ENCODE measurements at places on chromosomes 5 and 9.
A peak's percentile ranks its signal among the peaks of the same experiment; 100 is the strongest.

GRCh38 chr9:29773676-29774075, 2200.4 kb upstream of the C9orf72 start:
- DNase-seq: no peak

- DNase-seq: no peak
These were observed 7.8 kb upstream of the VLDLR start for GRCh38 chr9:2613730-2614271.

DNA sequence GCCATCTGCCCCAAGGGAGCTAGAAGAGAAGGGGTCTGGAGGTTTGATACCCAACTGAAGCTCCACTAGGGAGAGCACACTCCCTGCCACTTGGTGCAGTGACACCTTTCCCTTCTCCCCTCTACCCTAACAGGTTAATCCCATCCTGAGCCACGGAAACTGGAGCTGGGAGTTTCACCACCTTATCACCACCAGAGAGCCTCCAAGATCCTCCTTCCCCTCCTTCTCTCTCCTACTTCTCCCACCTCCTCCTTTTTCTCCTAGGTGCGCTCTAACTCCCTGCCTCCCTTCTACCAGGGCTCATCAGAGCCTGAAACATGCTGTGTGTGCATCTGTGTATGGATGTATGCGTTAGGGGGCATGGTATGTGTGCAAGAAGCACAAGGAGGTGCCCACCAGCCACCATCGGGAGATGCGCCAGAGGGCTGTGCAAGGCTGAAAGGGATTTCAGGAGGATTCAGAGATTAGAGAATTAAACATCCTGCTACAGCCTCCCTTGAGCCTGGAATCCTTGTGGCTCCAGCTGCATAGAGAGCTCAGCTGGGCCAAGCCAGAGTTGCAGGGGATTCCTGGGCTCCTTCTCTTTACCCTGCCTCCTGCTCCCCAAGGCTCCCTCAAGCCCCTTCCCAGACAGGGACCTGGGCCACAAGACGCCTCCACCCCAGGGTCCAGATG, 89.8 kb downstream of the PCDH1 start:
- DNase-seq: no peak

DNA sequence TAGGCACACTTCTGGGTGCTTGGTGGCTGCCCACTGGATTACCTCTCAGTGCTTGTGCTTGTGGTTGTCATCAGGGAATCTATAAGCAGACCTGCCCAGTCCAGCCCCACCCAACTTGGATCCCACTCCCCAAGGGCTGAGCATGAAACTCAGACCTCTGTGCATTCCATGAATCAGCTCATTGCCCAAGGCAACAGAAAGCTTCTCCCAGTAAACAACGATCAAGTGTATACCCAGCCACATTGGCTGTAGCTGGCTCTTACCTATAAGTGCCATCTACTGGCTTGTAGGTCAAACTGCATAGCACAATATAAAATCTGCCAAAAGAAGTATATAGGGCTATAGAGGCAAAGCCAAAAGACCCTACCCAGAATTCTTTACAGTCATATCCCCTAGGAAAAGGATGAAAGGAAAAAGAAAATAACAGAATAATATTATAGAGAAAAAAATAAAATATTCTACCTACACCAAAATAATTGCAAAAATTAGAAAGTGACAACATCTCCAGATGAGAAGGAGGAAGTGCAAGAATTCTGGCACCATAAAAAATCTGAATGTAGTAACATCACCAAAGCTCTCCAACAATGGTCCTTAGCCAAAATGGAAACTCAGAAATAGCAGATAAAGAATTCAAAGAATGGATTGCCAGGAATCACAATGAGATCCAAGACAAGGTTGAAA, 321.0 kb upstream of the TRPC7 start:
- peak; percentile 5 for DNase-seq

- peak; percentile 77 for DNase-seq
These were observed 30.0 kb upstream of the STOM start for GRCh38 chr9:121399883-121400607.

- no peak for DNase-seq
These were observed 13.5 kb upstream of the GNA14 start for GRCh38 chr9:77661566-77662085.

Measured in kidney capillary endothelial cell (primary cell).